Prostate gland (tissue), 2 donors: ENCODE measurements at places on chromosomes 11 and 22. TPM values are rescaled to one million over a fixed set of nuclear protein-coding genes. Genes with fewer than 3 reads are reported as not detected.

- H3K27me3 ChIP-seq, result no peaks in the 10 kb centered on the region
- peaks cover 4% of the 10 kb centered on the region for H3K36me3 ChIP-seq
- H3K4me1 ChIP-seq, result no peaks in the 10 kb centered on the region
- no peak overlapping the region for H3K4me3 ChIP-seq
Observed at GRCh38 chr11:74085542-74085892, 76.6 kb upstream of the UCP3 start.

Gene OR51I1
- not detected for total RNA-seq

- no peaks in the 10 kb centered on the region for H3K27me3 ChIP-seq
- no peaks in the 10 kb centered on the region for H3K36me3 ChIP-seq
- peak overlapping the region; percentile 48 for H3K4me3 ChIP-seq
Observed at GRCh38 chr11:8593455-8593854, 573 bp downstream of the STK33 start.

- H3K27me3 ChIP-seq, result no peaks in the 10 kb centered on the region
- peak overlapping the region; percentile 58 for H3K27ac ChIP-seq
- no peak overlapping the region for H3K4me3 ChIP-seq
- no peak for DNase-seq
- H3K4me1 ChIP-seq, result no peaks in the 10 kb centered on the region
Observed at GRCh38 chr11:47915783-47916182, 64.6 kb upstream of the PTPRJ start.

DNA sequence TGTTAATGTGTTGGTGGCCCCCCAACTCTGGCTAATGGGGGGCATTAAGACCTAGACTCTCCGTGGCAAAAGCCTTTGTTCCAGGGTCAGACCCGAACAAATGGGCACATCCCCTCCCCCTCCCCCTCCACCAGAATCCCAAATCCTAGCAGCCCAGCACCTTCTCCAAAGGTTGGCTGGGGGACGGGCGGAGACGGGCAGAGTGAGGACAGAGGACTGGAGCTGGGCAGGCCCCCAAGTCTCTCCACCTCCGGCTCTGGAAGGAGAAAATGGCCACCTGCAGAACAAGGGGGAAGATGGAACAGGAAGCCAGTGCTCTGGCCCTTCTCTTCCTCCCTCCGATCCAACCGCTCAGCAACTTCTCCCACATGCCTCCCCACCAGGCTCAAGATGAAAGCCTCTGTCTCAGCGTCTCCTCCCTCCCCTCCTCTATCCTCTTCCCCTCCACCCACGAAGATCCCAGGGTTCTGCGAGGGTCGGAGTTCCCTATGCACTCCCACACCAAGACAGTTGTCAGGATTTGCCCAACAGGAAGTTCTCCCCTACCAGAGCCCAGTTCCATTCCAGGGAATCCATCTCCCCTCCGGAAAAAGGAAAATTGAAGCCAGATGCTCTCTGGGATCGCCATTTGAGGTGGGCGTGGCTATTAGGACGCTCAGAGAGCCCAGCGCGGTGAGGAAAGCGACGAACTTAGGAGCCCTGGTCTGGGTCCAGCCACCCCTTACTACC is 20.1 kb downstream of the ADA2 start:
- H3K4me1 ChIP-seq, result no peaks in the 10 kb centered on the region
- peak overlapping the region; percentile 50 for H3K27ac ChIP-seq
- H3K4me3 ChIP-seq, result peak overlapping the region; percentile 30
- no peaks in the 10 kb centered on the region for H3K27me3 ChIP-seq
- no peak for DNase-seq

DNA sequence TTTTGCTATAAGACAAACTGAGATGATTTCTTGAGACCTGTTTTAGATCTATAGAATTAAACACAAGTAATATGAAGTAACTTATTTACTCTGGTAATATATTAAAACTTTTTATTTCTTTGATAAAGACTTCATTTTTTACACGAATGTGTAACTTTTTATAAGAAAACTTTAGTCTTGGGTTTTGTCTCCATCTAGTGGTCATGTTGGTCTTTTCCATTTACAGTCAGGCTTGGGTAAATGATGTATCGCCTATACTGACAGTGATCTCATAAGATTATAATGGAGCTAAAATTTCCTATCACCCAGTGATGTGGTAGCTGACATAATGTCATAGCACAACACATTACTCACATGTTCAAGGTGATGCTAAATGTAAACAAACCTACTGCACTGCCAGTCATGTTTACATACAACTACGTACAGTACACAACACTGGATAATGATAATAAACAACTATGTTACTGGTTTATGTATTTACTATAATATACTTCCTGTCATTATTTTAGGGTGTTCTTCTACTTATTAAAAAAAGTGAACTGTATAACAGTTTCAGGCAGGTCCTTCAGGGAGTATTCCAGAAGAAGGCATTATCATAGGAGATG is 7.5 kb upstream of the C11orf97 start:
- H3K36me3 ChIP-seq, result no peaks in the 10 kb centered on the region
- no peak overlapping the region for H3K27ac ChIP-seq
- no peaks in the 10 kb centered on the region for H3K27me3 ChIP-seq
- DNase-seq, result no peak
- no peaks in the 10 kb centered on the region for H3K4me1 ChIP-seq
- H3K4me3 ChIP-seq, result no peak overlapping the region

Gene FLRT1
- total RNA-seq, result 0.36 TPM

DNA sequence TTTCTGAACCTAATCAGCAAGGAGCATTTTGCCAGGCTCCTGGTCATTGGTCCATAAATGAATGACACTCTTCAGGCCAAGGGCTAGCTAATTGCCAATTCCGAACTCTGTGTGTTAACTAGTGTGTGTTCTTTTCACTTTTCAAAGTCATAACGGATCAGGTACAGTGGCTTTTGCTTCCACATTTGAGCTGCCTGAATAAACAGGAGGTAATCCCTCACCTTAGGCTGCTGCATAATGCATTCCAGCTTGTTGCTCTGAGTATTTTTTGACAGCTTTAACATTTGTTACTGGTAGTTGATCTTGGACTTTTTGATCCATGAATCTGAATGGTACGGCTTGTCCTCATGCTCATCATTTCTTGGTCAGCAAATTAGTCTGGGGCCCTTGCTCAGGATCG is 485.1 kb downstream of the CNTN5 start:
- DNase-seq, result no peak
- no peaks in the 10 kb centered on the region for H3K27me3 ChIP-seq
- no peaks in the 10 kb centered on the region for H3K36me3 ChIP-seq
- no peak overlapping the region for H3K27ac ChIP-seq
- H3K4me1 ChIP-seq, result no peaks in the 10 kb centered on the region
